ENCODE measurements at places on chromosomes 12 and 14.

DNA sequence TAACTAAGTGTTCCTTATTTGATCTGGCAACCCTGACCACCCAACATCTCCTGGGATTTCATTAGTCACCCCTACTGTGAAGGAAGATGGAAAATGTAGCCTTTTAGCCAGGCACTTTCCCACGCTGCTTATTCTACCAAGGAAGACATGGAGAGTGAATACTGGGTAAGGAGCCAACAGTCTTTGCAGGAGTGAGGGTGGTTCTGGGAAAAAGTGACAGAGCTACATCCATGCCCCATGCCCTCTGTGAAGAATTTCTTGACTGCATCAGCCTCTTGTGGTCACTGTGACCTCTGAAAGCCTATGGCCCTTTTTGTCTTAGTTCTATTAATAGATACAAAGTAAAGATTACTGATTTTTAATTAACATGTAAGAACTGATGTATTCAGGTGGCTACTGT lies 196.0 kb upstream of the EEA1 start:
- DNase-seq: no peak

DNA sequence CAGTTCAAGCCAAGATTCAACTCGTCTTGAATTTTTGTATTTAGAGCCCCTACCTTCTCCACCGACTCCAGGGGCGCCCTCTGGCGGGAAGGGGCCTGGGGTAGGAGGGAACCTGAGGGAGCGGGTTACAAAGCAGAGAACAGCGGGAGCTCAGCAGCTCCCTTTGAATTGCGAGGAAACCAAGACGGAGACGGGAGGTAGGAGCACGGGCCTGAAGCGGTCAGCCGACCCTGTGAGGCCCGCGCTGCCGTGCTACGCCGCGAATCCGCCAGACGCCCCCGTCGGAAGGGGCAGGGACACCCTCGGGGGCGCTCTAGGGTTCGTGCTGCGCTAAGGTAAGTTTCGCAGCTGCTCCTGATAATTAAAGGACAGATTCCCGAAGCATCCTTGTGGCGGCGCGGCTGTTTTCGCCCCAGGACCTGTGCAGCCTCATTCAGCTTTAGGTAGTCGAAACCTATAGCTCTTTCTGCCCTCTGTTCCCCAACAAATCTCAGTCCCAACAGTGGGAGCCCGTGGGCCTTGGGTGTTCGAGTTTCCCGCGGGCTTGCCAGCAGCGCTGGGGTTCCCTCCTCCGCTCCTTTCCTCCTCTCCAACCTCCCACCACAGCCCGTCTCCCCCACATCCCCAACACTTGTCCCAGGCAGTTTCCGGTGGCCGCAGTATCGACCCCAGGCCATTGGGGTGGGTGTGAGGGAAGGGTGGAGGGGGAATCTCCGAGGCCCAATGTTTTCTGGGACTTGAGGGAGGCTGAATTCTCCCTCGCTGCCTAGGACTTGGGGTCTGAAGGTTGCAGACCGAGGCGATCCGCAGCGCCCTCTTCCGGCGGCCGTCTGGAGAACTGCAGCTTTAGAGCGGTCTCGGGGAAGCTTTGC lies 5.1 kb upstream of the NKX2-1 start:
- no peak for DNase-seq

DNA sequence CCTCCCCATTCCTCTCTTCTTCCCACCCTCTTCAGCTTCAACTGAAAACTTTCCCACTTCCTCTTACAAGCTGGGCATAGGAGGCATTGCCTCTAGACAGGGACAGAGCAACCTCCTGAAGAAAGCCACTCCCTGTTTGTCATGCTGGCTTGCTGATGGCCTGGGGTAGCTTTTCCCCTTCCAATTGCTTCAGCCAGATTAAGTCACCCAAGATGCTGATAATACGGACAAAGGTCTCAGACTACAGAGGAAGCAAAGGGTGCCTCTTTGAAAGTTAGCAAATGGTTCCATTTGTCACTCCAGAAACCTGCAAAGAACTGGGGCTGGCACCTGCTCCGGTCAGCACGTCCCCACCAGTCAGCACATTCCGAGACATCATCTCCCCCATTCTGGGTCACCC lies 6.0 kb downstream of the KRT2 start:
- no peak for DNase-seq

DNA sequence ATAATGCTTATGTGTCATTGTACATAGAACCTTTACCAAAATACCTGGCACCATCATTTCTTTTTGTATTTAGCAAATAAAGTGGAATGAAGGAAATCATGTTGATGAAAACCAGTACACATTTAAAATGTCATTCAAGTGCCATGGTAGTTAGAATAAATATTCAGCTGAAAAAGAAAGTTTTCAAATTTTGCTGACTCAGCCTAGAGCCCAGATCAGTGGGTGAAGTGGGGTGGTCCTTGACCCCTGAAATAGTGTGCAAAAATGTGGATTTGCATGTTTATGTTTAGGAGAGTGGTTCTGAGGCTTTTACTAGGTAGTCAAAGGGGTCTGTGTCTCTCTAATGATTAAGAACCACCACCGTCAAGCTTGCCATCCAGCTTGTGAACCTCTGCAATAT lies 418.7 kb downstream of the ETNK1 start:
- no peak for DNase-seq

DNA sequence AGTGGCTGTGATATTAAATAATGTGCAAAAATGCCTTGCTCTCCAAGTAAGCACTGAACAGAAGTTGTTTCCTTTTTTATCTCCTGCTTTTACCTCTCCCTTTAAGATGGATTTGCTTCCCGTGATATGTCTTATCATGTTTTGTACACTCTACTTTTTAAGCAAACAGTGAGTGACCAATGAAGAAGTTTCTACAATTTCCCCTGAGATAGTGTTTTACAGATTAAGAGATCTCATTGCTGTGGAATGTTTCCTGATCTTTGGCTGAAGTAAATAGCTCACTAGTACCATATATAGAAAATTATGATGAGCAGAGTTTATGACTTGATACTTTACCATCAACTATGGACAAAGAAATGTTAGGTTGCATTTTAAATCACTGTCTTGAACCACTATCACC lies 184.8 kb upstream of the PDE3A start:
- DNase-seq: no peak

GRCh38 chr14:94538070-94538740 lies 23.0 kb upstream of the SERPINA4 start:
- no peak for DNase-seq

DNA sequence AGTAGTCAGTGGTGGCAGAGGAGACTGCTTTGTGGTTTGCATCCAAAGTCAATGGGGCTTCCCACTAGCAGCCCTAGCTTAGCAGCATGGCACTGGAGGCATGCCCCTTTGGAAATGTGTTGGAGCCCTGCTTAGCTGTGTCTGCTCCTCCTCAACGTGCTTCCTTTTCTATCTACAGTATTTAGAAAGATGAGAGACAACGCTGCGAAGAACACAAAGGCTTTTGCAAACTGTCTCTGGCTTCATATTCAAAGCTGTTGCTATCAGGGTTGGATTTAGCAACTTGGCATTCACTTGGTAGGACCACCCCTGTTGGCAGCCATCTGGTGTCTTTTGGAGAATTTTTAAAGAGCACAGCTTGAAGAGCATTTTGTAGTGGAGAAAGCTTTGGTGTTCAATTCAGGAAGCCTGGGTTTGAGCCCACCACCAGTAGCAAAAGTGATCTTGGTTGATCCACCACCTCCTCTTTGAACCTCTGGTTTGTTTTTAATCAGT lies 82.1 kb upstream of the CCDC196 start:
- DNase-seq: no peak

GRCh38 chr12:750366-751191 lies 1.8 kb upstream of the WNK1 start:
- peak; percentile 51 for DNase-seq

DNA sequence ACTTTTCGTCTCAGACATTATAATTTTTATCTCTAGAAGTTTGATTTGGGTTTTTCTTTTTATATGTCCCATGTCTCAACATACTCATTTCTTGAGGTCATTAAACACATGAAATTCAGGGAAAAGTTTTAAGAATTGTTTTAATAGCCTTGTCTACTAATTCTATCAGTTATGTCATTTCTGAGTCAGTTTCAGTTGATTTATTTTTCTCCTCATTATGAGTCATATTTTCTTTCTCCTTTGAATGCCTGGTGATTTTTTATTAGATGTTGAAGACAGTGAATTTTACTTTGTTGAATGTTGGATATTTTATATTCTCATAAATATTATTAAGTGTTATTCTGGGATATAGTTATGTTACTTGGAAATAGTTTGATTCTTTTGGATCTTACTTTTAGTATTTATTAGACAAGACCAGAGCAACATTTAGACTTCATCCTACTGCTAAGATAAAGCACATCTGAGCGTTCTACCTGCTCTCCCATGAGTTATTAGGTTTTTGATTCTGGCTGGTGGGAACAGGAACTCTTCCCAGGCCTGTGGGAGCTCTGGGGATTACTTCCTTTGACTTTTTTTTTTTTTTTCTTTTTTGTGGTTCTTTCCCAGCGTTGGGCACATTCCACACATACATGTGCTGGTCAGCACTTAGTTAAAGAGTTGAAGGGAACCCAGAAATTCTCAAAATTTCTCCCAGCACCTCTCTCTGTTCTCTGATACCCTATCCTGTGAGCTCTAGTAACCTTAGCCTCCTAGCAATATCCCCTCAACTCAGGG lies 1157.7 kb downstream of the BCL11B start:
- no peak for DNase-seq

- DNase-seq: no peak
Measured at GRCh38 chr12:94111302-94111701, 37.1 kb upstream of the PLXNC1 start.

DNA sequence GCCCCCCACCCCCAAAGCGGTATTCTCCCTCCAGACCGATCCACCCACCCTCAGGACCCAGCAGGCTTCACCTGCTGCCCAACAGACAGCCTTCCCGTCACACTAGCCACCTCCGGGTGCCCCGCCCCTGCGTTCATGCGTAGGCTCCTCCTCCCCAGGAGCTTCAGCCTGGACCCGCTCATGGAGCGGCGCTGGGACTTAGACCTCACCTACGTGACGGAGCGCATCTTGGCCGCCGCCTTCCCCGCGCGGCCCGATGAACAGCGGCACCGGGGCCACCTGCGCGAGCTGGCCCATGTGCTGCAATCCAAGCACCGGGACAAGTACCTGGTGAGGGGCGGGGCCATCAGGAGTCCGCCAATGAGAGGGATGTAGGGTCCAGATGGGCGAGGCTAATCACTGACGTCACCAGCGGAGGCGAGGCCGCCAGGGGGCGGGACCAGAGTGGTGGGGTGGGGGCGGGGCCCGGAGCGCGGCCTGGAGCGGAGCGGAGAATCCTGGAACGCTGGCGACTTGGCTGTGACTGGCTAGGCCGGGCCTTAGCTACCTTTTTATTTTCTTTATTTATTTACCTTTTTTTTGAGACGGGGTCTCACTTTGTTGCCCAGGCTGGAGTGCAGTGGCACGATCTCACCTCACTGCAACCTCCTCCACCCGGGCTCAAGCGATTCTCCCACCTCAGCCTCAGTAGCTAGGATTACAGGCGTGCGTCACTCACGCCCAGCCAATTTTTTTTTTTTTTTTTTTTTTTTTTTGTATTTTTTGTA lies 4.4 kb downstream of the TNS2 start:
- peak; percentile 89 for DNase-seq

DNA sequence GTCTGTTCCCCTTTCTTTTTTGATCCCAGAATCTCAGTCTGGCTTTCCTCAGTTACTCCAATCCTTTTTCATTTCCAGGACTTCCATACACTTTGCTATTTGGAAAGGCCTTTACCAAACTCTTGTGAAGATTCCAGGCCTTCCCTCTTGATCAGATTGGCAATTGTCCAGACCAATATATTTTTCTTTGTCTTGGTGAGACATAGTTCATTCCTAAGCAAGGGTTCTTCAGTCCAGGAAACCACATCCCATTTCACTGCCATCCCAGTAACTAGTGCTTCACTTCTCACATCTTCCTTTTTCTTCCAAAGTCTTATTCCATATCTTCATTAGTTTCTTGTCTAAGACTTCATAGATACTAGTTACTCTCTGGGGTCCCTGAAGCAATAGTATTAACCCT lies 2.1 kb upstream of the PTPRQ start:
- no peak for DNase-seq

GRCh38 chr14:99872786-99873440 lies 79.7 kb downstream of the EML1 start:
- peak; percentile 21 for DNase-seq

DNA sequence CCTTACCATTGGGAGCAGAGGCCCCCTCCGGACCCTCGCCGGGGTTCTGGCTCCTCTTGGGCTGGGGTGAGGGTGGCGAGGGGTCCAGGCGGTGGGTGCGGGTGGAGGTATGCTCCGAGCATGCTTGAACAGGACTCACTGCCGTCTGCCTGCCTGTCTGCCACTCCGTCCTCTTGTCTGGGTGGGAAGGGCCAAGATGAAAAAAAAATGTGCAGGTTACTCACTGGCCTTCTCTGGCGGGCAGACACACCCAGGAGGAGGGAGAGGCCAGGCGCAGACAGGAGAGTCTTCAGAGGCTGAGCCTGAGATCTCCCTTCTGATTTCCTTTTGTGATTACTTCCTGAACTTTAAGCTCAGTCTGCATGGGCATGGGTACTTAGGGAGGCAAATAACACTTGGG lies 76.1 kb downstream of the STON2 start:
- no peak for DNase-seq

DNA sequence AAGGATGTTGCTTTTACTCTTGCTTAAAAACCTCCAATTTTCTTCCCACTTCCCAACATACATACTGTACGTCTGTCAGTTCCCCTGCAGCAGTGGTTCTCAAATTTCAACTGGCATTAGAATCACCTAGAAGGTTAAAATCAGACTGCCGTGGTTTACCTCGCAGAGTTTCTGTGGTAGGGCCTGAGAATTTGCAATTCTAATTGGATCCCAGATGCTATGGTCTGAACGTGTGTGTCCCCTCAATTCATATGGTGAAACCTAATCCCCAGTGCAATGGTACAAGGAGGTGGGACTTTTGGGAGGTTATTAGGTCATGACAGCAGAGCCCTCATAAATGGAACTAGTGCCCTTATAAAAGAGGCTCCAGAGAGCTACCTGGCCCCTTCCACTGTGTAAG lies 226.9 kb downstream of the CRADD start:
- no peak for DNase-seq

Data from NCI-H1092 treated with DMSO at 0.1 percent for 48 hours (cell line).